Osteocyte (in vitro differentiated cells): ENCODE measurements at places on chromosomes 13 and 19. TPM values are rescaled to one million over a fixed set of nuclear protein-coding genes. Genes with fewer than 3 reads are reported as not detected.

PRTN3 gene
- not detected in 2 replicates for total RNA-seq

PSG5 gene
- total RNA-seq, result not detected in 2 replicates

DNA sequence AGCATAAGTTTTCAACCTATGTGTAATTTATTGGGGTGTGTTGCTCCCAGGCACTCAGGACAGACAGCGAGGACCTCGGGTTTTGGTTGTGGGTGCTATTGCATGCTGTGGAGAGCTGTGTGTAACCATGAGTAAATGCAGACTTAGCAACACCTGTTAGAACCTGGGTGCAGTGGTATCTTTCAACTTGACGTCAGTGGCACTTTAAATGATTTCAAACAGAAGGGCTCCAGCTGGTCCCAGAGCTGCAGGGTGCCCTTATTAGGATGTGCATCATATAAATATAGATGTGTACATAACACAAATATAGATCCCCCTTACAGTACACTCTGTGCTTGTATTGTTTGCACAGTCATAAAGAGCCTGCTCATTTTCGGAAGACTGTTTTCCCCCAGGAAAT lies 228.3 kb upstream of the IRS2 start:
- H3K4me1 ChIP-seq, result peaks cover 79% of the 10 kb centered on the region
- DNase-seq, result no peak
- no peaks in the 10 kb centered on the region for H3K27me3 ChIP-seq
- H3K4me3 ChIP-seq, result no peak overlapping the region
- H3K27ac ChIP-seq, result peak overlapping the region; percentile 23

GRCh38 chr19:30070968-30071632 lies 129.1 kb downstream of the URI1 start:
- DNase-seq, result no peak
- H3K27me3 ChIP-seq, result no peaks in the 10 kb centered on the region
- H3K36me3 ChIP-seq, result no peaks in the 10 kb centered on the region
- no peaks in the 10 kb centered on the region for H3K4me1 ChIP-seq
- no peak overlapping the region for H3K27ac ChIP-seq
- no peak overlapping the region for H3K4me3 ChIP-seq

DNA sequence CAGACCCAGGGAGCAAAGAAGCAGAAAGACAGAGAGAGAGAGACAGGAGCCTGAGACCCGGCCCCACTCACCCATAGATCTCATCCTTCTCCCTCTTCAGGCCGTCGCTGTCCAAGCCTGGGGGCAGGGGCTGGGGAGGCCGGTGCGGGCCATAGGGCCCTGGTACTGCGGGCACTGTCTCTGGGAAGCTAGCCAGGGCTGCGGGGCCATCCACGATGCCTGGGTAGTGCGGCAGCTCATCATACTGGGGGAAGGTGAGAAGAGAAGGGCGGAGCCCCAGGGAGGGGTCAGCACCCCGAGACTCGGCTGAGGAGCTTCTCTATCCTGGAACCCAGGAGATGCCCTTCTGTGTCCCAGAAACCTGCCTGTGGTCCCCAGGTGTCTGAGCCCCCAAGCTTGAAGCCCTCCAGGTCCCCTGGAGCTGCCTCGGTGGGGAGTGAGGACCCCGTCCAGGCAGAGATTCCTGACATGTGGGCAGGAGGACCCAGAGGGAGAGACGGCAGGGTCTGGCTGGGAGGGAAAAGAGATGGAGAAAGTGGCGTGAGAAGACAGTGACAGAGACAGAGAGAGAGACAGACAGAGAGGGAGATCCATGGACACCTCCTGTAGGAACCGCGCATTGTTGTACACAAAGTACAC lies 2.1 kb downstream of the MEIS3 start:
- peaks cover 36% of the 10 kb centered on the region for H3K4me1 ChIP-seq
- H3K36me3 ChIP-seq, result peaks cover 16% of the 10 kb centered on the region
- DNase-seq, result no peak
- H3K27ac ChIP-seq, result no peak overlapping the region
- H3K27me3 ChIP-seq, result peaks cover 18% of the 10 kb centered on the region

GRCh38 chr19:55070466-55071128 lies 5.1 kb upstream of the EPS8L1 start:
- H3K27me3 ChIP-seq, result peaks cover 46% of the 10 kb centered on the region
- H3K4me3 ChIP-seq, result peak overlapping the region; percentile 32
- H3K4me1 ChIP-seq, result peaks cover 10% of the 10 kb centered on the region
- no peak overlapping the region for H3K27ac ChIP-seq
- DNase-seq, result no peak

DNA sequence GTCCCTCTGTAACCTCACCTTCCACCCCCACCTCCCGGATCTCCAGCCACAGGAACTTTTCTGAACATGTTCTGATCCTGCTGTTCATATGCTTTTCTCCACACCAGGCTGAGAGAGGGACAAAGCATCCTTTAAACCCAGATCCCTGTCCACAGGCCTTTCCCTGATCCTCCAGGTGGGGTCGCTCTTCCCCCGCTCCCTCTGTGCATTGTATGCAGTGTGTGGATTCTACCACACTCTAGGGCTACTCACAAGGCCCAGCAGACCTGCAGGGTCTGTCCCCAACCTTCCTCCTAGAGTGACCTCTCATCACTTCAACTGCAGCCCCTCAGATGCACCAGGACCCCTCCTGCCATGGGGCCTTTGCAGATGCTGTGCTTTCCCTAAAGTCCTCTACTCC lies 1200.6 kb downstream of the UQCRFS1 start:
- peaks cover 11% of the 10 kb centered on the region for H3K4me1 ChIP-seq
- DNase-seq, result no peak
- H3K4me3 ChIP-seq, result no peak overlapping the region
- H3K27ac ChIP-seq, result no peak overlapping the region
- H3K27me3 ChIP-seq, result no peaks in the 10 kb centered on the region
- H3K36me3 ChIP-seq, result no peaks in the 10 kb centered on the region

DNA sequence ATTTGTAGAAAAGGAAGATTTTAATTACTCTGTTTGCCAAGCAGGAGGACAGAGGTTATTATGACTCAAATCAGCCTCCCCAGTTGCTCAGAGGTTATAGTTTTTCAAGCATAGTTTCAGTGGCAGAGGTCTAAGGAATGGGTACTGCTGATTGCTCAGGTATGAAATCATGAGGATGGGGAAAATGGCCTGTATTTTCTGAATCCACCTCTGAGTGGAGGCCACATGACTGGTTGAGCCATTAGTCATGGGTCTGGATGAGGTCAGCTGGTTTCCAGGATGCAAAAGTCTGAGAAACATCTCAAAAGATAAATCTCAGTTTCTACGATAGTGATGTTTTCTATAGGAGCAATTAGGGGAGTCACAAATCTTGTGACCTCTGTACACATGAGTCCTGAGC lies 62.8 kb upstream of the CEACAM8 start:
- no peaks in the 10 kb centered on the region for H3K4me1 ChIP-seq
- no peak for DNase-seq
- H3K36me3 ChIP-seq, result no peaks in the 10 kb centered on the region
- H3K4me3 ChIP-seq, result no peak overlapping the region
- no peak overlapping the region for H3K27ac ChIP-seq

- H3K4me3 ChIP-seq, result no peak overlapping the region
- peaks cover 10% of the 10 kb centered on the region for H3K4me1 ChIP-seq
- DNase-seq, result no peak
- no peak overlapping the region for H3K27ac ChIP-seq
Observed at GRCh38 chr13:47135800-47136503, 239.1 kb upstream of the HTR2A start.
